ENCODE measurements at places on chromosomes 2 and 18.

- DNase-seq: no peak
Measured at GRCh38 chr18:13895505-13896033, 19.8 kb downstream of the MC2R start.

DNA sequence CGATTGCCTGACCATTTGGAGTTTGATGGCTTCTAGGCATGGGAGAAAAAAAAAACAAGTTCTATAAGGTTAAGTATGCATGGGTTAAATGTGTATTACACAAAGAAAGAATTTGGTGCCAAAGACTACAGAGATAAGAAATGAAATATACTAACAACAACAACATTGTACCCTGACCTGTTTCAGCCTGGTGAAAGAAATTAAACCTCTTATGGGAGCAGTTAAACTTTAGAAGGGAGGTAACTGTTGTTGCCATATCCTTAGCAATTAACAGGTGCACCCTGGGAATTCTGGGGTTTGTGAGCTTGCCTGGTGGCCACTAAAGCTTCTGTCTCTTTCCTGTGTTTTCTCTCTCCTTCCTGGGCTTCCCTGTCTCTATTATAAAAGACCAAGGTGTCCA, 6.5 kb upstream of the IFIH1 start:
- no peak for DNase-seq

DNA sequence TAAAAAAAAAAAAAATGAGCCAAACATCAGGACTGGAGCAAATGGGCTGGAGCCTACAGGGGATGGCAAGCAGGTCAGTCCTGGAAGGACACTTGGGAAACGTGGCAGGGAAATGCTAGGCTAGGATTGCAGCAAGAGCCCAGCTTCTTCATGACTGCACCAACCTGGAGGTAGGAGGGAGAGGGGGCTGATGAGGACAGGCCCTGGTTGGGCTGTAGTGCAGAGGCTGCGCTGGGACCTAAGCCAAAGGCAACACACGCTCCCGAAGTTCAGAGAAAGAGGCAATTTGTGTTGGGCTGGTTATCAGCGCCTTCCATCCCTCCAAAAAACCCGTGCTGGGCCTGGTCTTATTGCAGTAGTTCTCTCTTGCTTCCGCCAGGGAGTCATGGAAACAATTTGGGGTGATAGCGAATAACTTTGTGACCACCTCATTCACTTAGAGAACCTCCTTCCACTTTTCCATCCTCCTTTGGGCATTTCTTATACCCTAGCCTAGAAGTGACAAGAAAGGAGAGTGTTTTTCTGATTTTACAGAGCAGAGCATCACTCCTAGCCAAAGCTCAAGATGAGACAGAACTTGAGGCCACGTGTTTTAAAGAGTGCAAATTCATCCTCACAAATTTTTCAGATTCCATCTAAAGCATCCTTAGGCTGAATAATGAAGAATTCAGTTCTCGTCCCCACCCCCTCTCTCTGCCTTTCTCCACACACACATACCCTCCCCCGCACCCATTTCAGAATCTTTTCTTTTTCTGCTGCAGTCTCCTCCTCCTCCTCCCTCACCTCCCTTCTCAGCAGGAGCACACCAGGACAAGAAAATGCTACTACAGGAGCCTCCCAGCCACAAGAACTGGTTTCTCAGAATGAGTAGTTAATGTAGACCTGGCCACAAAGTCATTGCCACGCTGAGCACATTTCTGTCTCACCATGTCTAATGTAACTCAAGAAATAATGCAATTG, 82.5 kb upstream of the STPG4 start:
- DNase-seq: no peak

GRCh38 chr2:68889500-68889899, 18.3 kb upstream of the BMP10 start:
- no peak for DNase-seq

GRCh38 chr2:41723526-41723925, 324.3 kb upstream of the PKDCC start:
- no peak for DNase-seq

- DNase-seq: no peak
Measured at GRCh38 chr18:8814206-8814605, 108.8 kb downstream of the MTCL1 start.

DNA sequence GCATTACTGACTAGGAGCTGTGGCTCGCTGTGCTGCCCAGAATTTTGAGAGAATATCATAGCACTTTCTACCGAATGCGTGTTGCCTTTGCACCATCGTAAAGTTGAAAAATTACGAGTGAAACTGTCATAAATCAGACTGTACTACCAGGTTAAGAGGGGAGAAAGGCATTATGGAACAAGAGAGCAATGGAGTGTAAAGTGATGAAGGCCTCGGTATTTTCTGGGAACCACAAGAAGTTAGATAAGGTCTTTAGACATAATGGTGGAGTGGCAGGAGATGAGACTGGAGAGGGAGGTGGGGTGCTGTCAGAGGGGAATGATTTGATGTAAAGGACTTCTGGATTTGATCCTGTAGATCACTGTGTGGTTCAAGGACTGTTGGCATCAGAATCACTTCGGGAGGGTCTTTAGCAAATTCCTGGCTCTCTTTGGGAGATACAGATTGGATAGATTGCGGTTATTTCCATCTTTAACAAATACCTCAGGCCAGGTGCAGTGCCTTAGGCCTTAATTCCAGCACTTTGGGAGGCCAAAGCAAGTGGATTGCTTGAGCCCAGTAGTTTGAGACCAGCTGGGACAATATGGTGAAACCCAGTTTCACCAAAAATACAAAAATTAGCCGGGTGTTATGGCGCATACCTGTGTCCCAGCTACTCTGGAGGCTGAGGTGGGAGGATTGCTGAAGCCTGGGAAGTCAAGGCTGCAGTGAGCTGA, 4.9 kb upstream of the ADGRF3 start:
- DNase-seq: no peak

- no peak for DNase-seq
Measured at GRCh38 chr2:170391018-170391417, 213.1 kb downstream of the MYO3B start.

DNA sequence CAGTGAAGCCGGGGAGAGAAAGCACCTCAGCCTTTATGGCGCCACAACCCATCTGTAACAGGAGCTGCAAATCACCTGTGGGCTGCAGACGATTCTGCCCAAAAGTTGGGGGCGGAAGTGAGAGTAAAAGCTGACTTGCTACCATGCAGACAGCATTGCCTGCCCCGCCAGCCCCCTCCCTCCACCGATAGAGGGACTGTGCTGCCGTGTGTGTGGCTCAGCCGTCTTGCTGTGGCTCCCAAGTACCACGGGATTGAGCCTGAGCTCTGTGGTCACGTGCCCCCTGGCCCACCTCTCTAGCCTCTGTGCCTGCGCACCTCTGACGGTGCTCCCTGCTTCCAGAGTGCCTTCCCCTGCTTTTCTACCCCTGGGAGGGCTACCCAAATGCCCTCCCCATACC, 79.6 kb downstream of the GLI2 start:
- DNase-seq: no peak

GRCh38 chr2:159044804-159045286, 76.4 kb downstream of the TANC1 start:
- no peak for DNase-seq

GRCh38 chr2:76281156-76281841, 570.6 kb upstream of the GCFC2 start:
- no peak for DNase-seq

- no peak for DNase-seq
Measured at GRCh38 chr2:151063271-151063670, 198.4 kb downstream of the RBM43 start.

GRCh38 chr2:198966269-198966668, 491.5 kb downstream of the SATB2 start:
- no peak for DNase-seq

- no peak for DNase-seq
Measured at GRCh38 chr18:34947711-34948125, 93.5 kb upstream of the MAPRE2 start.

DNA sequence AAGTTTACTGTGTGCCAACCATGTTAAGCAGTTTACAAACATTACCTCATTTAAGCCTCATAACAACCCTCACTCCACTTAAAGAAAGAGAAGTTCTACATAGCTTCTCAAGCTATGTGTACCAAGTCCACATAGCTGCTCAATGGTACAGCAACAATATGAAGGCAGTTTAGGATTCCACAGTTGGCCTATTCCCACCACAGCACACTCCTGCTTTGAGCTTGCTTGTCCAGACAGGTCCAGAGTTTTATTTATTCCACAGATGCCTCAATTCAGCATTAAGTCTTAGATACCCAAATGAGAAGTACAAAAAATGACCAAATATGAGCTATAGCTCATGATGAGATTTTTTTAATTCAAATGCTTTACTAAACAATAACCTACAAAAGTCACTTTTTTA, 24.8 kb downstream of the NPHP1 start:
- no peak for DNase-seq

- DNase-seq: no peak
Measured at GRCh38 chr2:42754776-42755140, 9.2 kb downstream of the OXER1 start.

DNA sequence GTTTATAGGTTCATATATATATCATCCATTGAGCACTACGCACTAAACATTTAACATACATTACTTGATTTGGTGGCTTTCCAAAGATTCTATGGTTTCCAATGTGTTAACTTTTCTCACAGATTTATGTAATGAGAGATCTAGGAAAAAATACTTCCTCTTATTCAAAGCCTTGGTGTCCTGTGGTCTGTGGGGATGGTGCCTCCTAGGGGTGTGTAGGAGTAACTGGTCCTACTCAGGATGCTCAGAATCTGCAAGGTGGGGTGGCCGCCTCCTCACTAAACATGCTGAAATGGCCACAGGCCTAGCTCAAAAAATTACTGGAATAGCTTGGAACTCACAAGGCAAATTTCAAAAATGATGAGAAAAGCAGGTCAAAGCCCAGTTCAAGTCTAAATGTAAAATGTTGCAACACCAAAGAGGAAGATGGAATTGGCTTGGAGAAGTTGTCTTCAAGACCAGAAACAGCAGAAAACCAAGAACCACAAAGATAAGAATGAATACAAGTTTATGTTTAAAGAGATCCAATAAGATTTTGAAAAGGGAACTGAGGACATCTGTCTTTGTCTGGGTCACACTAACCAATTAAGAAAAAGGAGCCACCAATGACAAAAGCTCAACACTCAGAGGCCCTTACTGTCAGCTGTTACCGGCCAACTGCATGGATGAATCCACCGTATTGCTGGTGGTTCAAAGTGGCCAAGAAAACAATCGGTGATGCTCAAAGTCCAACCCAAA, 11.5 kb downstream of the GPR55 start:
- no peak for DNase-seq

GRCh38 chr2:69616755-69617154, 26.8 kb downstream of the AAK1 start:
- no peak for DNase-seq

- no peak for DNase-seq
Measured at GRCh38 chr2:177727577-177728398, 335.2 kb downstream of the AGPS start.

DNA sequence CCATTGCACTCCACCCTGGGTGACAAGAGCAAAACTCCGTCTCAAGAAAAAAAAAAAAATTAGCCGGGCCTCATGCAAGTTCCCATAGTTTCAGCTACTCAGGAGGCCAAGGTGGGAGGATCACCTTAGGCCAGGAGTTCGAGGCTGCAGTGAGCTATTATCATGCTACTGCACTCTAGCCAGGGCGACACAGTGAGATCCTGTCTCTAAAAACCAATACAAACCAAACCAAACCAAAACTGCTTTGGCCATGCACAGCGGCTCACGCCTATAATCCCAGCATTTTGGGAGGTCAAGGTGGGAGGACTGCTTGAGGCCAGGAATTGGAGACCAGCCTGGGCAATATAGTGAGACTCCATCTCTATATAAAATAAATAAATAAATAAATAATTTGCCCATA, 19.1 kb downstream of the NIFK start:
- no peak for DNase-seq

- DNase-seq: no peak
Measured at GRCh38 chr2:206160125-206160806, 571 bp downstream of the EEF1B2 start.

GRCh38 chr2:26537069-26537825, 59.3 kb upstream of the OTOF start:
- DNase-seq: no peak

DNA sequence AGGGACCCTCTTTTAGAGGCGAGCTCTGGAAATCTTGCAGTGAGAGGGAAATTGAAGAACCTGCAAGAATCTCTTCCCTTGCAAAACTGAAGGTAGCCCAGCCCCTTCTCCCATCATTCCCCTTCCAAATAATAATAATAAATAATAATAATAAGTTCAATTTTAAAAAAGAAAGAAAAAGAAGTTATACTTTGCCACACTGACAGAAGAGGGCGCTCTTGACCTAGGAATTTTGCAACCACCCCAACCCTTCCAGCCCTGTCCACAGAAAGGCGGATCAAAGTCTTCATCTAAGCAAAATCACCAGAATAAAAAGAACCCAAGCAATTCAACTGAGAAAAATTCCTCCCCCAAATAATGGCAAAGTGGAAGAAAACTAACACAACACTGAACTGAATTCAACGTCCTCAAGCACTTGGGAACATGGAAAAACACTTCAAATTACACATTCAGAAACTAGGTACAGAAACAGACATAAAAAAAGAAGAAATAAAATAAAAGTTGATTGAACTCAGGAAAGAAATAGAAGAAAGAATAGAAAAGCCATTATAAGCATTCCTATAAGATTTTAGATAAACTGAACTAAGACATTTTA, 98.9 kb upstream of the GLS start:
- peak; percentile 4 for DNase-seq

GRCh38 chr2:221521233-221521845, 50.8 kb downstream of the EPHA4 start:
- no peak for DNase-seq

GRCh38 chr2:31957354-31958139, 53.3 kb downstream of the MEMO1 start:
- DNase-seq: no peak

DNA sequence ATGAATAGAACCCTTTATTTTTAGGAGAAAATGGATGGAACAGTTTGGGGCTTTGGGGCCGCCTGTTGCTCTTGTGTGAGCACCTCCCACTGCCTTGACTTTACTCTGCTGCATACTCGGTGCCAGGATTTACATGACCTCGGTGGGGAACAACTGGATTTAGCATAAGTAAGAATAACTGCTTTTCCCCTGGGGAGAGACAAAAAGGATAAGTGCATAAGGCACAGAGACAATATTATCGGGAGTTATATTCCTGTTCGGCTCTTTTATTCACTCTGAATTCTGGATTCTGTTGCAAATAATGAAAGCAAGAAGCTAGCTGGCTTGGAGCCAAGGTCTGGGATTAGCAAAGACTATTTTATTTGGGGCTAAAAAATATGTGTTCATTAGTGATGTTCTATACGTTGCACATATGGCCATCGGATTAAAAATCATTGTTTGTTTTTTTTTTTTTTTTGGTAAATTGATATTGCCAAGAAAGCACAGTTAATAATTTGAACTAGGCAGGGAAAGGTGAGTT, 69.8 kb downstream of the CYBRD1 start:
- DNase-seq: no peak

GRCh38 chr2:186979439-186980116, 130.6 kb upstream of the ZSWIM2 start:
- no peak for DNase-seq

DNA sequence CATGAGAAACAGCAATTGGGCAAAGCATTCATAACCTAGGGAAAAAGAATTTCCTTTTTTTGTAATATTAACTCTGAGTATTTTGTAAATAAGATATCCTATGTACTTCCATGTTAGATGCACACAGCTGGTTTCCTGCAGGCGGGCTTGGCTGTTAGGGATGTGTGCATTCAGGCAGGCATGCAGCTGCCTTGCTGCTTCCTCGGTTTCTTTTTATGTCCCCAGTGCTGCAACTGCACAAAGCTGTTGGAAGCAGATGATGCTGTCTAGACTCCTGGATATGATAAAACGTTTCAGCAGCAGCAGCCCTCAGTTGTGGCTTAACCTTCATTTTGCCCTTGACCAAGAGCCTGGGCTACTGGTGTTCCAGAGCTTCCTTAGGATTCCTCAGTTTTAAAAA, 89.4 kb upstream of the EML6 start:
- DNase-seq: no peak
